CD4-positive, alpha-beta T cell treated with Interleukin-21 for 1 hour (primary cell): ENCODE measurements at places on chromosomes 5 and 9.

DNA sequence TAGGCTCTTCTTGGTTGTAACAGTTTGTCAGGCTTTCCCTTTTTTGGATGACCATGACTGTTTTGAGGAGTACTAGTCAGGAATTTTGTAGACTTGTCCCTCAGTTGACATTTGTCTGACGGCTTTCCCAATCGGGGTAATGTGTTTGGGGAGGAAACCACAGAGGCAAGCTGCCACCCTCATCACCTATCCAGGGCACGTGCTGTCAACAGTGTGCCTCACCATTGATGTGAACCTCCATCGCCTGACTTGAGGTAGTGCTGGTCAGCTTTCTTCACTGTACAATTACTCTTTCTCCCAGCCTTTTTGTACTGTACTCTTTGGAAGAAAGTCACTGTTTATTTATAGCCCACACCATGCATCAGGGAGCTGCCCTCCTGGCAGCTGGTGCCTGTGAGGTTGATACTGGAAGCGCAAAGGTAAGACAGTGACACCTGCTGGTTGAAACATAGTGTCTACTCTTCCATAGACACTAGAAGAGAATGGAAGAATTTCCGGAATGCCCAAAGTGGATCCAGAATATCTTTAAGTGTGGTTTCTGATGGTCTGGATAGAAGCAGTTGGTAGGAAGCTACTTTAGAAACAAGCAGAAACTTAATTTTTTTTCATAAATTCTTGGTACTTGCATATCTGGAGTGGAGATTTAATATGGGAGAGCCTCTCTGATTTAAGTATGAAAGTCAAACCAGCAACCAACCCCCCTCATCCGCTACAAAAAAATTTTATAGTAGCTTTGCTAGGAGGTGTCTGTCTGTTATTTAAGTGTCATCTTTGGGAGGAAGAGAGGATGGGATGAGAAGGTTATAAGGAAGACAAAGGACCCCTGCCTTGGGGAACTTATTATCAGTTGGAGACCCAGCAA lies 69.3 kb downstream of the SNX30 start:
- peak; percentile 24 for DNase-seq

DNA sequence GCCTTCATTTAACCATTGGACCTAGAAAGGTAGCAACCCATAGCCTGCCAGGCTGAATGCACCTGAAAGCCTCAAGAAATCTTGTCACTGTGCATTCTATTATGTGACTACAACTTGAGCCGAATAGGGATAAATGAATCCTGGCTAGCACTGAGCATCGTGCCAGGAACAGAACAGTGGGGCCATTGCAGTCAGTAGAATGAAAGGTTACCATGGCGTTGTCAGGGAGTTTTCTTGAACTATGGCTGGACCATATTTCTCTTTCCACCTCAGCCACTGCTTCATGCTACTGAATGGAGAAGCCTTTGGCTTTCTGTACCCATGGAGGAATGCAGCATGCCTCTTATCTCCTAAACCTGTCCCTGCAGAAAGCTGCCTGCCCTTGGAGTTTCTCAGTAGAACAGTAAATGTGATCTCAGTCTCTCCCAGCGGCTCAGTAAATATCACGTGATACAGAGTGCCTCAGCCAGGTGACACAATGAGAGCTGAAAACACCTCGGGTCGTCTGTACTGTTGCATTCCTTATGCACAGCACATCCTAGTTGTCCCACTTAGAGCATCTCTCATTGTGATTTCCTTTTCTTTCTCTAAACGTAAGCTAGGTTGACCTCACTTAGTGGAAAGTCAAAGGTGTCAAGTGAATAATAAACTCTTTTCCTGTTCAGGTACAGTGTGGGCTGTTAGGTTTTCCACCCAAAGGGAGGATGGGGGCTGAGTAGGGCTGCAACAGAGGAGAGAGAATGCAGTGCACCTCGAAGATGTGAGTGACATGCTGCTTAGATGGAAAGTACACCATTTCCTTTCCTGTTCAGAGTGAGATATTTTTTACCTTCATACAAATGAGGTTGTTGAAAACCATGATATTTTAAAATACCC lies 115.3 kb downstream of the MACIR start:
- no peak for DNase-seq

- DNase-seq, result no peak
These were observed 436.8 kb downstream of the CDH9 start for GRCh38 chr5:26601563-26601962.

DNA sequence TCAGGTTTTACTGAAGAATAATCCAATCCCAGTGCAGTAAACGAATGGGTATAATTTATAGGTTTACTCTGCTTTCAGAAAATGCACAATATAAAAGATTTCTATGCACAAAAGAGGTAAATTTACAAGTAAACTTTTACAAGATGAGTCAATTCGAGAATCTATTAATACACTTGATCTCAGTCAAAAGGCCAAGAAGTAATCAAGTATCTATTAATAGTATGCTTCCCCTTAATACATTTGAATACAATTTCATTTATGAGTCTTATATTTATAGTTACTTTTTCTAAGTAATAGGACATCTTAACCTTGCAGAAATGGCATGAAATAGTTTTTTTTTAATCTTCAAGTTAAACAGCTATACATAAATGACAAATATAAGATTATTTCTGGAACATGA lies 355.2 kb upstream of the EFNA5 start:
- no peak for DNase-seq

GRCh38 chr9:92917176-92917800 lies 30.0 kb upstream of the FGD3 start:
- no peak for DNase-seq

DNA sequence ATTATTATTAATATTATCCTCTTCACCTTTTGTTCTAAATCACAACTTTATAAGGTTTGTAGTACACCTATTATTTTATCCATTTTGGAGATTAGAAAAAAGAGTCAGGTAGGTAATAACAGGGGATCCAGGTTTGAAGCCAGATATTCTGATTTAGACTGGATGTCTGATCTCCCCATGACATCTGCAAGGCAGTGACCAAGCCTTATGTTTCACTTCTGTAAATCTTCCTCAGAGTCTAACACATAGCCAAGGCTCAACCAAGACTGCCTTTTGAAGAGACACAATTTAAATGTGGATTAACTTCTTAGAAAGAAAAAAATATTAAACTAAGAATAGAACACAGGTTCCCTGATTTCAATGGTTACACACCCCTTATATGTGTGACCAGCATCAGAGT lies 44.2 kb downstream of the CETN3 start:
- no peak for DNase-seq

GRCh38 chr5:160486573-160486972 lies 64.9 kb downstream of the PTTG1 start:
- peak; percentile 70 for DNase-seq

DNA sequence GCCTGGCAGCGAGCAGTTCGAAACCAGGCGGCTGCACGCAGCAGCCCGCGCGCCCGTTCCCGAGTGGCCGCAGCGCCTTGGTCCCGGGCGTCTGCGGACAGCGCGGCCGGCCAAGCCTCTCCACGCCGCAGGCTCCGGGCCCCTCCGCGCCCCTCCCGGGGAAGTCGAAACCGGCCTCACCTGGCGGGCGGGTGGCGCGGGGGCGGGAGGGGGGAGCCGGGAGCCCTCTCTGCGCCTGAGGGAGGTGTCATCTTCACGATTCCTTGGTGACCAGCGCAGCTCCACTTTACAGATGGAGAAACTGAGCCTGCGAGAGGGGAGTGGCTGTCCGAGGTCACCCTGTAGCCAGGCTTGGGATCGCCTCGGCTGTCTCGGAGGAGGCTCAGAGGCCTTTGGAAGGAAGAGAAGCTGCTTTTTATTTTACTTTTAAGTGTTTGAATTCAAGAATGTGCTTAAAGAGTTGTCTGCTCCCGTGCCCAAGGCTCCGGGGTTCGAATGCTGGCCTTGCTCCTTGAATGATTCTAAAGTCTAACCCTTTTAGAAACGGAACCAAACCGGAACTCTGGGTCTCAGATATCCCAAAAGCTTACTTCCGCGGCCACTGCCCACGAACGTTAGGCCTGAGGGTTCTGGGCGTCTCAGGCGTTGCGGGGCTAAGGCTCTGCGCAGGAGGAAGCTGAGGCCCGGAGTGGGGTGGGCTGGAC lies 662 bp downstream of the SUSD3 start:
- no peak for DNase-seq

- no peak for DNase-seq
These were observed 9.4 kb downstream of the SKP2 start for GRCh38 chr5:36161361-36161760.

GRCh38 chr9:29393064-29393463 lies 1819.8 kb upstream of the C9orf72 start:
- no peak for DNase-seq

DNA sequence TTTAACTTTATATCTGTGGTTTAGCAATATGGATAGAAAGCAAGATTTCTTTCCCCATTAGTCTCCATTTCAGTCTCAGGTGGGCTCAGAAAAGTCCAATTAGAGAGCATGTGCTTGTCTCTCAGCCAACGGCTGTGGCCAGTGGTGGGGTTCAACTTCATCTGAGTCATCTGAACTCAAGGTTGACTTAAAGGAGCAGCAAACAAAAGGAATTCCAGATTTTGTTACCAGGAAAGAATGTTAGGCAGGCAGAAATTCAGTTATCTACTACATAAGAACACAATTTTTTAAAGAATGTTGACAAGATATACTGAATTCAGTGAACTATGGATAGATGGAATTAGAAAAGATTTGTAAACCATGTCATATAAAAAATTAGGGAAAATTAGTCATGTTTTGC lies 784.1 kb downstream of the MAT2B start:
- DNase-seq, result no peak

DNA sequence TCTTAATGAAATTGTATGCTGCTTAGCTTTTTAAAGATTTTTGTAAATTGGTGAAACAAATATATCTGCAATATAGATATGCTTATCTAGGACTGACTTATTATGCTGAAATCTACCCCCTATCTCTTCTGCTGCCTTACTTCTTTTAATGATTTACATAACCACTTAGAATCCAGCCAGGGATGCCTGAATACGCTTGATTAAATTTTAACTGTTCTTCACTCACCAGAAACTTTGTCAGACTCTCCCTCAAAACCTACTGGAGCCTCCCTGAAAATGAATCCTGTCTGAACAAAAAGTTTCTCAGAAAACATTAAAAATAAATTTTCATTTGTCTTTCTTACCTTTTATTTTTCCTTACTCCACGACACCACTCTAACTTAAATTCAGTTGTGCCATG lies 111.7 kb downstream of the ST8SIA4 start:
- DNase-seq, result no peak

DNA sequence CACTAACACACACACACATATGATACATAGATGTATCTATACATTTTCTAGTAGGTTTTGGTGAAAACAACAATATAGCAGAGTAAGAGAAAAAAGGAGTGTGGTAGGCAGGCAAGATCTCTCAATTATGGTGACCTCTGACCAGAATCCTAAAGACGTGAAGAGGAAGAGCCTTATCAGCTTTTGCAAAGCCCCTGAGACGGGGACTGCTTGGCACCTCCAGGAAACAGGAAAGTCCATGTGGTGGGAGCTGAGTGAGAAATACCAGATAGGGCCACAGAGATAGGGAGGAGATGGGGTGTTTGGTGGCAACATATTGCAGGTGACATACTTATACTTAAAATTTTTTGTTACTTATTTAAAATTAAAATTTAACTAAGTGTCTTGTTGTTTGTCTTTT lies 39.9 kb upstream of the CTXN3 start:
- no peak for DNase-seq

GRCh38 chr5:133423011-133423617 lies 189.2 kb downstream of the FSTL4 start:
- no peak for DNase-seq

GRCh38 chr5:167903243-167903642 lies 388.2 kb upstream of the WWC1 start:
- DNase-seq, result no peak

DNA sequence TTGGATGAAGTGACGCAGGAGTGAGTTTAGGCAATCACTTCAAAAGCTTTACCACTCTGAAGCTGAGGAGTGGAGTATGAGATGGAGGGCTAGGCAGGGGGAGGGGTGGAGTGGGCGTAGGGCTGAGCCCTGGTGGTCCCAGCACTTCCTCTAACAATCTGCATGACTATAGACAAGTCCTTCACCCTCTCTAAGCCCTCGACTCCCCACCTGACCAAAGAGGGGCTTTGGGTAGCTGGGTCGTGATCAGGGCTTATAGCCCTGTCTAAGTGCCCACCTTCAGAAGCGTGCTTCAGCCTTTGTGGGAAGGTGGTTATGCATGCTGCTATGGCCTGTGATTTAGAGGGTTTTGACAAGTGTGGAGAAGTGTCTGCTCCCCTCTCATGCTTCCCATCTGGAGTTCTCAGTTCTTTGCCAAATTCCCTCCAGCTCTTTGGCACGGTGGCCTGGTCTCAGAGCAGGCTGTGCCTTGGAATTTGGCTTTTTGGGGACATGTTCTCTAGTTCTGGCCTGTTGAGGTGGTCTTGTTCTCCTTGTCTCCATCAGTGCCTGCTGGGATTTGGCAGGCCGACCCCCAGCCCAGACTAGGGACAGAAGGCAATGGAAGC lies 53.0 kb downstream of the ACTBL2 start:
- DNase-seq, result no peak

DNA sequence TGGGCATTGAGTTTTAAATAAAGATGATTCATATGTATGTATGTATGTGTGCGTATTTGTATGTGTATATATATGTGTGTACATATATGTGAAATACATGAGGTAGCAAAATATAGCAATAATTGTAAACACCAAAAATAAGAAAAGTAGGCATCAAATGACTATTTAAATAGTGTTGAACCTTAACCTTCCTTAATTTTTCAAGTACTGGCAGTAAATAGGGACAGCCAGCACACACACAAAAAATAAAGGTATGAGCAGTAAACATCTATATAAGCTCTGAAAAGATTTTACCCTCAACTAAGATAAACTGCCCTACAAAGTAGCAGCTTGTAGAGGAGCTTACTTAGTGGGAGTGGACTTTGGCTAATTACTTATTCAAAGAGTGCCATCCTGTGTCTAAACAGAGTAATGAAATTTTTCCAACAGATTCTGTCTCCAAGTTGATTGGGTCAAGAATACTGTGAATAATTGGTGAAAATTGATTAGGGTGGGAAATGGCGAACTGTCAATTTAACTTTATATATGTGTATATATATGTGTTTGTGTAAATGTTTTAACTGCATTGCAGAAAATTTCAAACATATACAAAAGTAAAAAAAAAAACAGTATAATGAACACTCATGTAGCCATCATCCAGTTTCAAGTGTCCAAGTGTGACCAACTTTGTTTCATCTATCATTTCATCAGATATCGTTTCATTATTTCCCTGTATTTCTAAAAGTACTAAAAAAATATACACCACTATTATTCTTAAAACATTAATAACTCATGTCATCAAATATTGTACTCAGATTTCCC lies 2.0 kb upstream of the ADAMTS6 start:
- DNase-seq, result peak; percentile 70

DNA sequence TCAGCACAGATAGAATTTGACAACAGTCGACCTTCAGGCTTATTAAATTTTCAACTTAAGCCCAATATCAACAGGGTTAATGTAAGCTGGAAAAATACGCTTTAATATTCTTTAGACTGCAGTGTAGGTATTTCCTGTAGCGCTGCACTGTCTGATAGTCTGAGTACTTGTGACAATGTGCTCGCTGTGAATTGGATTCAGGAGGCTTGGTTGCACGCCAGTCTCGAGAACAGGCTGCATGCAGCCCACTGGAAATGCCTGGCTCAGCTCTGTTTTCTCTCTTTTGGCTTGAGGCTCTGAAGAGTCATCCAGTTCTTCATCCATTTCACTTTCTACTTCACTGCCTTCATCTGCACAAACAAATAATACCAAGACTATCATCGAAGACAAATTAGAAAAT lies 300.9 kb downstream of the RFX3 start:
- DNase-seq, result no peak
